Dorsolateral prefrontal cortex (tissue), 122 donors: ENCODE measurements at places on chromosomes 16 and 17. TPM values are rescaled to one million over a fixed set of nuclear protein-coding genes. Genes with fewer than 3 reads are reported as not detected.

Gene KCNJ18
- total RNA-seq: not detected

Gene ABCA3
- 85.4 TPM for total RNA-seq

Gene HYDIN
- total RNA-seq: 62.5 TPM

Gene SLC38A7
- 32.0 TPM for total RNA-seq

Gene TEPSIN
- 41.6 TPM for total RNA-seq

Gene NAA38
- 78.9 TPM for total RNA-seq

Gene ST6GALNAC2
- 1.7 TPM for total RNA-seq

Gene ARL2BP
- 55.1 TPM for total RNA-seq

GRCh38 chr17:60390925-60391470, 935 bp downstream of the USP32 start:
- peak; percentile 36 for DNase-seq

DNA sequence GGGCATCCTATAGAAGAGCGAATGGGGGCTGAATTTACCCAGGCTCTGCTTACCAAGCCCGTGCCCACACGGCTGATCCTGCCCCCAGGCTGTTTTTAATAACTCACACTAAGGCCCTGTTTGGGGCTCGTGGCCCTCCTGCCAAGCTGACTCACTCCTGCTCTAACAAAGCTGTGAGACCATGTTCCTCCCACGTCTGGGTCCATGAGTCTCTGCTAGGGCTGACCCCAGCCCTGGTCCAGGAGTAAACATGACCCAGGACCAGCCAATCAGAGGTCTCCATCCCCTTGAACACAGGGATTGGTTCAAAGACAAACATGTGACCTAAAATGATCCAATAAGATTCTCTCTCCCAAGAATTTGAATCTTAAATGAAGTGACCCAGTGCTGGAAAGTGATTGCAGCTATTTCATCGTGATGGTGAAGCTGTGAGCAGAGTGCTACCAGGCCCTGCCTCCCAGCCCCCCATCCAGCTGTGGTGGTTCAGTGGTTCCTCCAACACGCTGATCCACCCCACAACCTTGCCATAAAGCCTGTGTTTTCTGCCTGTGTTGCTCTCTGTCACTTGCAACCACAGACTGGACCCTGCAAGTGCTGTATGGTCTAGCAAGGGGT, 57.2 kb downstream of the C16orf82 start:
- no peak for DNase-seq

DNA sequence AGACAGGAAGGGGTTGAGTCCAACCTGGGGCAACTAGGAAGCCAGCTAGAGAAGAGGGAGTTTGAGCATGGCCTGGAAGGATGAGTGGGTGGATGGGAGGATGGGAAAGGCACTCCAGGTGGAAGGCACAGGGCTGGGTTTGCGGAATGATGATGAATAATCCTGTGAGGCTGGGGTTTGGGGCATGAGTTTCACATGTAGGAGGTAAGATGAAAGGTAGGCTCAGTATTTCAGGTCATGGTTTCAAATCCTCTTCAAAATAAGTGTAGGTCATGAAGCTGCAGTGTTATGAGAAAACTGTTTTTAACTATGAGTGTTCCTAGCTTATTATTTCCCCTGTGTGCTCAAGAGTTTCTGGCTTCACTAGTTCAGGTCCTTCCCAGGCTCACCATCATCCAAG, 130.3 kb downstream of the SKAP1 start:
- no peak for DNase-seq

DNA sequence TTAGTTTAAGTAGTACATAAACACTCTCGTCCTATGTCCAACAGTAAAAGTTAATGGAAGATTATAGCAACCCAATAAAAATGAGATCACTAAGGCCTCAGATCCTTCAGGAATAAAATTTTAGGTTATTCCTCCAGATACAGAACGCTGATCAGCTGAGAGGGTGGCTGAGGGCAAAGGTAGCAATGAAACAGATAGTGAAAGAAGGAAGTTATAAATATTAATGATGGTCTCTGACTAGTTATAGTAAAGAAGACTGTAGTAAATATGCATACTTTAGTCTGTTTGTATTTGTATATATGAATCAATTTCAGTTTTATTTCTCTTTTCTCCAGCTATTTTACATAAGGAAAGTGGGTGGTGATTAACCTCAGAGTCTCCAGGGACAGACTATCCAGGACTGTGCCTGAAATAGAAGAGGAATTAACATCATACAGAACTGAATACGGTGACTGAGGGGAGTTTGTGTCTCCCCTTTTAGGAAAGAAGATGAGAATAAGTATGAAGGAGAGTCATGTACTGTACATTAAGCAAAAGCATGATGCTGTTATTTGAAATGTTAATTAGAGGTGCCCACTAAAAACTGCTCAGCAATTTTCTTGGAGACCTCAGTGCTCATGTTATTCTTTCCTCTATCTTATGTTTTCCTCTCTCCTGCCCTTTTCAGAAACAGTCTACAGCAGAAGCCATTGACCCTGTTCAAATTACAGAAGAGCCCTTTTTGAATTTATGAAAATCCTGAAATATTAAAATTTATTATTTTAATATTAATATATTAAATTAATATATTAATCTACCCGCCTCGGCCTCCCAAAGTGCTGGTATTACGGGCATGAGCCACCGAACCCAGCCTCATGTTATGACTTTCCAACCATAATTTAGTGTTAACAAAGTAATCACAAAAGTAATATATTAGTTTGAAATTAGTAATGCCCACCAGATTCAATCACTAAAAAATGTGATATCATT, 36.5 kb upstream of the DHRS7B start:
- DNase-seq: no peak

- DNase-seq: peak; percentile 57
Observed at GRCh38 chr16:22077700-22078313, 14.5 kb upstream of the VWA3A start.

GRCh38 chr17:77676237-77676661, 282.3 kb upstream of the TNRC6C start:
- DNase-seq: no peak

DNA sequence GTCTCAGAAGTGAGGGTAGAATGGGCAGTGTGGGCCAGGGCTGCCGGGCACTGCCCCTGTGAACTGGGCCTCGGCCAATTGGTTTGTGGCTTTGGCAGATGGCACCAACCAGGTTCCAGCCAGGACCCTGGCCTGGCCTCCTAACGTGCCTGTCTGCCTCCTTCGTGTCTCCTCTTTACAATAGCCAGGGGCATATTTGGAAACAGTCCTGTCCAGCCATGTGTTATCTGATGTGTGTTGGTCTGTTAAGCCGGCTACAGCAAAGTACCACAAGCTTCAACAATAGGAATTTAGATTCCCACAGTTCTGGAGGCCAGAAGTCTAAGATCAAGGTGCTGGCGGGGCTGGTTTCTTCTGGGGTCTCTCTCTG, 14.6 kb downstream of the CRISPLD2 start:
- DNase-seq: no peak

- DNase-seq: no peak
Observed at GRCh38 chr17:40577611-40578065, 12.4 kb upstream of the CCR7 start.

DNA sequence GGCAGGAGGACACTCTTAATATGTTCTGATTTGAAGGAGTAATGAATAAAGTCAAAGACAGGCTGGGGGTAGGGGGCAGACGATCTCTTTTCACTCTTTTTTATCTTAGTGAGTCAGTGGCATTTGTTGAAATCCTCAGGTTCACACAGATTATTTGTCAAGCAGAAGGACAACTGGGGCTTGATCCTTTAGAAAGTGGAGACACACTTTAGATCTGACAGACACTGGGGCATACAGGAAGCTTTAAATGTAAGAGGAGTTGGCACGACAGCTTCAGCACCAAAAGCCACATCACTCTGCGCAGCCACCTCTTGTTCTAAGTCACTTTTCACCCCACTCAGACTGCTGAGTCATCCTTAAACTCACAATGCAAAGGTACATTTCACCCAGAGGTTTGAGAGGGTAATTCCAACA, 121.5 kb downstream of the STXBP4 start:
- no peak for DNase-seq

DNA sequence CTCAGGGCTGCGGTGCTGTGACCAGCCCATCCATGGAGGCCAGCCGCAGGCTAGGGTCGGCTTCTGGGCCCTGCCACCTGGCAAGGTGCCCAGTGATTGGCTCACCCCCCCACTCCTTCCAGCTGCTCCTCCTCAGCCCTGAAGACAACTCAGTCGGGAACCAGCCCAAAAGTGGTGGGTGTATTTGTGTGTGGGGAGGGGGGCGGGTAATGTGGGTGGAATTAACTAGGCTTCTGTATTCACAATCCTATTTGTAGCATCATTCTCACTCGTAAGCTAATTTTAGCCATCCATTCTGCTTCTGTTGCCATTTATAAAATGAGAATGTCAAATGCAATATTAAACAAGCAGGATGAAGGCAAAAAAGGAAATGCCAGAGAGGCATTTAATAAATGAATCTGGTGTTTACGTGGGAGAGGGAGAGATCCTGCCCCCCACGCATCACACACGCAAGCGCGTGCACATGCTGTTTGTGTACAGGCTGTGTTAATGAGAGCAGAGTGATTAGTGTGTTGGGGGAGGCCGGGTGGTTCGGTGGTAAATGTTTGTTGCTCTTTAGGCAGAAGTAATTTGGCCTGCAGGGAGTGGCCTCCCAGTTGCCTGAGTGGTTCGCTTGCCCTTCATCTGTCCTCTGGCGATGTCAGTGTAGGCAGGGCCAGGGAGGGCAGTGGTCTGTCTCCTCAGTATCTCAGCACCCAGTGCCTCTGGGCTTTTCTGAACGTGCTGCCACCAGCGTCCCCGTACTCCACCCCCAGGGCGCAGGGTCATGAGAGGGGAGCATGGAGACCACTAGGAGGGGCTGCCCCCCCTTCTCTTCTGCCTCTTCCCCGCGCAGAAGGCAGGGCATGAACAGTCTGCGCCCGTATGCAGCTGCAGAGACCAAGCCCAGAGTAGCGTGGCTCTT, 140.1 kb downstream of the CCDC182 start:
- DNase-seq: peak; percentile 44

DNA sequence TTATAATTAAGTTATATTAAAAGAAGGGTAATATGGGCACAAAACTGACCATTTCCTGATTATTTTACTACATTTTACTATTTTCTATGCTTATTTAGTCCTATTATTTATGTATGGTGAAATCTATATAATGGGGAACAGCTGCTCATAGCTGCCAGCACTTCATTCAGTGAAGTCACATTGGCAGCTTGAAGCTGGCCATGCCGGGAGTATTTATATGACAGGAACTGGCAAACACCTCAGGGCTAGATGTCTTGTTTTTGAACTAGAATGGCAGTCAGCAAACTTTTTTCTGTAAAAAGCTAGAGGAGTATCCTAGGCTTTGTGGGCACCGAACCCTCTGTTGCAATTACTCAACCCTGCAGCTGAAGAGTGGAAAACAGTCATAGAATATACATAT, 104.1 kb downstream of the CDH13 start:
- DNase-seq: no peak

- no peak for DNase-seq
Observed at GRCh38 chr17:77441940-77442339, 301.2 kb downstream of the SEC14L1 start.

- DNase-seq: no peak
Observed at GRCh38 chr17:42288803-42289610, 709 bp downstream of the STAT5A start.

DNA sequence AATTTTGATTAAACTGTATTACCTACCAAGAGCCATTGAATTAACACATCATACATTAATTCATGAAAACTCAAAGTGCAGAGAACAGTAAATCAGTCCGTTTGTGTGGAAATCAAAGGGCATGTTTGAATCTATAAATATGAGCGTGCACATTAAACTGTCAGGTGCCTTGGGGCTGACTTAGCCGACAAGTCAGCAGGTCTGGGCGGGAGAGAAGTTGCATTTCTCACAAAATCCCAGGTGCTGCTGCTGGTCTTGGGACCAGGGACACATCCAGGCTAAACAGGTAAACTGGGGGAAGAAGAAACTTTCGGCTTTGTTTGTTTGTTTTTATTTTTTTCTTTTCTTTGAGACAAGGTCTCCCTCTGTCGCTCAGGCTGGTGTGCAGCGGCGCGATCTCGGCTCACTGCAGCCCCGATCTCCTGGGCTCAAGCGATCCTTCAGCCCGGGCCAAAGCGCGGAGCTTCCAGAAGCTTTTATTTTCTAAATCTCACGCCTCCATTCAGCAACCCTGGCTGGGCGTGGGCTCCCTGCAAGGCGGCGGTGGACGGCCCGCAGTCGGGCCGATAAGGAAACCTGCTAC, 213.9 kb downstream of the MRTFB start:
- no peak for DNase-seq

DNA sequence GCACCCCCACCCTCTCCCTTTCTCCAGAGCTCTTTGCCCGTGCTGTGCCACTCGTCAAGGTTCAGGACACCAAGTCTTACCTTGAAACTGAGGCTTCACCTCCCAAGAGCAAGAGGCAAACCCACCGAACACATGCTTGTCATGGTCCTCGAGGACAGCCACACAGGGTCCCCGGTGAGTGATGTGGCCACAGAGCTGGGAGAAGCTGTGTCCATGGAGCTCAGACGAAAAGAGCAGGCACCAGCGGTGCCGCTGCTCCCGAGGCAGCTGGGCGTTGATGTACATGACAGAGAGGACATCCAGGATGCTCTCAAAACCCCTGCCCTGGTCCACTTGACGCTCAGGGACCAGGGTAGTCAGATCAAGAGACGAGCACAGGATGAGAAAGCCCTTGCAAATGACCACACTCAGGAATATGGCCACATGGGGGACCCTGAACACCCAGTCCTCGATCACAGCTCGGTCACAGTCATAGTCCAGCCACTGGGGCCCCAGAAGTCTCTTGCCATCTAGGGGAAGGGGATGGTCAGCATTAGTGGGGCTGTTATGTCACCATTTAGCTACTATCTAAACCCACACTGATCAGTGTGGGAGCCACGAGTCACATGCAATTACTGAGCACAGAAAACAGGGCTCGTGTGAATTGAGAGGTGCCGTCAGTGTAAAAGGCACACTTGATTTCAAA, 17.8 kb downstream of the MEAK7 start:
- no peak for DNase-seq

DNA sequence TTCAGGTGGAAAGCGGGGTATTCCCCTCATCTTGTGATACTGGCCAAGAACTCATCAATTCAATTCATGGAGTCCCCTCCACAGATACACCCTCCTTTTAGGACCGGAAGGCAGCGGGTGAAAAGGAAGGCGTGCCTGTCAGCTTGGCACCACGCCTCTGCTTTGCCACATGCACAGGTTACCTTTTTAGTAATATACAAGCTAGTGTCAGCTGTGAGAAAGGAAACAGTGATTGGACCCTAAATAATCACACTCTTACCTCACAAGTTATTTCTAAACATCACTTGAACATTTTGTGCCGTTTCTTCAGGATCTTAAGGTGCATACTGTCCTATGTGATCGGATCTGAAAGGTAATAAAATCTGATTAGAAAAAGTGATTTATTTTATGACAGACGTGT, 15.7 kb downstream of the ZDHHC7 start:
- no peak for DNase-seq

- DNase-seq: no peak
Observed at GRCh38 chr17:17626151-17626805, 34.8 kb upstream of the PEMT start.

- no peak for DNase-seq
Observed at GRCh38 chr16:11320170-11320569, 25.1 kb upstream of the RMI2 start.
